H9 (cell line): ENCODE measurements at places on chromosomes 12 and 14.

- peaks cover 6% of the 10 kb centered on the region; the same call in 1 of the 3 replicates for H3K36me3 ChIP-seq
- no peak overlapping the region for H3K27ac ChIP-seq
- H3K4me3 ChIP-seq: peak overlapping the region; percentile 76
- peak; percentile 43 for DNase-seq
- H3K27me3 ChIP-seq: no peaks in the 10 kb centered on the region
Observed at GRCh38 chr14:102507857-102508312, 1.7 kb downstream of the ANKRD9 start.

DNA sequence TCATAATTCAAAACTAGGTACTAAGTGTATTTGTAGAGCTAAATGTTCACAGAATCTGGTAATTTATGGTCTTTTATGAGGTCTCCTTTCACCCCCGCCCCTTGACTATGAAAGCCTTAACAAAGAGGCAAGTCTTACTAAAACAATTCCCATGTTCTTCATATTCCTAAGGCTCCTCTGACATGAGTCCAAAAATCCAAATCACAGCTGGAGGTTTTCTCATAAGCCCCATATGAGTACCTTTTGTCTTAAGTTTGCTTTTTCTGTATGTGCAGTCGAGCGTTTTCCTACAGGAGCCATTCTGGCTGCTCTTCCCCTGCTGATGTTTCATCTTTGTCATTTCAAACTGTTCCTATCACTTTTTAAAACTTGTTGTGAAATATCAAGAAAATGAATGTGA lies 55.2 kb downstream of the SIX1 start:
- no peak overlapping the region for H3K27ac ChIP-seq
- H3K27me3 ChIP-seq: no peaks in the 10 kb centered on the region
- H3K36me3 ChIP-seq: no peaks in the 10 kb centered on the region
- no peaks in the 10 kb centered on the region for H3K4me1 ChIP-seq

DNA sequence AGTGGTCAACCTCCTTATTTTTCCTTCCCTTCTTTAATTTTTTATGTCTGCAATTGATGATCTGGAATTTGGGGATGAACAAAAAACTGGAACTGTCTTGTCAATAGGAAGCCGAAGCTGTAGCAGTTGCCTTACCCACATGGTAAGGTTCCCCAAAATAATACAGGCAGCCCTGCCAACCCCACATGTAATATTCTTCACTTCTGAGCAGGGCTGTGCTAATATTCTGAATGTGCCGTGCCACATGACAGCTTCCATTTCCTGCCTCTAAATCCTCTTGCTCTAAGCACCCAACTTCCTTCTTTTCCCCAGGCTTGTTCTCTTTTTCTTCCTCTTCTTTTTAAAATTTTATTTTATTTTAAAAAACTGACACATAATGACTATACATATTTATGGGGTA lies 39.6 kb downstream of the GPATCH2L start:
- H3K4me1 ChIP-seq: no peaks in the 10 kb centered on the region
- no peak for DNase-seq
- peaks cover 41% of the 10 kb centered on the region for H3K36me3 ChIP-seq

DNA sequence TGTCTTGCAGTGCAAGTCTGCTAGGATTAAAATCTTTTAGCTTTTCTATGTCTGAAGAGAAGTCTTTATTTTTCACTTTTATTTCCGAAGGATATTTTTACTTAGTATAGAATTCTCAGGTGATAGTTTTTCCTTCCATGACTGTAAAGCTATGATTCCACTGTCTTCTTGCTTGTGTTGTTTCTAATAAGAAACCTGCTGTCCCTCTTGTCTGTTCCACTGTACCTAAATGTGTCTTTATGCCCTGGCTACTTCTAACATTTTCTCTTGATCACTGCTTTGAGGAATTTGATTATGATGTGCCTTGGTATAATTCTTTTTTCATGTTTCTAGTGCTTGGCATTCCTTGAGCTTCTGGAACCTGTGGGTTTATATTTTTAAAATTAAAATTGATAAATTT lies 228.7 kb downstream of the CACNA1C start:
- no peaks in the 10 kb centered on the region for H3K4me1 ChIP-seq
- no peak overlapping the region for H3K4me3 ChIP-seq
- no peak for DNase-seq
- H3K27me3 ChIP-seq: no peaks in the 10 kb centered on the region

GRCh38 chr12:63917864-63918799 lies 73.6 kb downstream of the SRGAP1 start:
- no peaks in the 10 kb centered on the region for H3K36me3 ChIP-seq
- H3K4me1 ChIP-seq: peaks cover 8% of the 10 kb centered on the region; the same call in 1 of the 2 replicates
- H3K27ac ChIP-seq: no peak overlapping the region

- no peaks in the 10 kb centered on the region; the same call in 1 of the 2 replicates for H3K4me1 ChIP-seq
- DNase-seq: no peak
- H3K4me3 ChIP-seq: no peak overlapping the region
Observed at GRCh38 chr12:29559198-29559597, 61.7 kb upstream of the OVCH1 start.

DNA sequence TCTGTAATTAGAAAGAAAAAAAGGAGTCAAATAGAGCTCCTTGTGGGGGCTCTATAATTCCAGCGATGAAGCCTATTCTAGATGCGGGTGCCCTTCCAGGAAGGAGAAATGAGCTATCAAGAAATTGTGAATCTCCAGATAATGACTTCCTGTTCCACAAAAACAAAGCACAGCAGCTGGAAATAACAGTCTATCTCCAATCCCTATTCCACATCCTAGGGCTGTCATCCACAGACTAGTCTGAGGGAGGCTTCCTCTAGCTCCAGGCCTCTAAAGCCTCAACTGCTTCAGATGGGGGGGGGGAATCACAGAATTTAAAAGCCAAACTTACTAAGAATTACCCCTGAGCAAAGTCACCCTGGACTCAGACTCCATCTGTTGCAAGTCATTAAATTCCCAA lies 77.4 kb upstream of the GTF2A1 start:
- H3K4me3 ChIP-seq: no peak overlapping the region
- peaks cover 4% of the 10 kb centered on the region for H3K36me3 ChIP-seq
- no peak for DNase-seq
- H3K27me3 ChIP-seq: no peaks in the 10 kb centered on the region
- H3K4me1 ChIP-seq: no peaks in the 10 kb centered on the region

- H3K36me3 ChIP-seq: no peaks in the 10 kb centered on the region; the same call in 1 of the 2 replicates
- no peaks in the 10 kb centered on the region; the same call in 1 of the 2 replicates for H3K27me3 ChIP-seq
- no peaks in the 10 kb centered on the region; the same call in 1 of the 2 replicates for H3K4me1 ChIP-seq
- DNase-seq: no peak
- H3K27ac ChIP-seq: no peak overlapping the region
- H3K4me3 ChIP-seq: no peak overlapping the region
Observed at GRCh38 chr12:82758749-82759330, 72.1 kb downstream of the TMTC2 start.

- H3K4me1 ChIP-seq: no peaks in the 10 kb centered on the region
- peak; percentile 40 for DNase-seq
- H3K4me3 ChIP-seq: no peak overlapping the region
- no peaks in the 10 kb centered on the region for H3K36me3 ChIP-seq
- no peaks in the 10 kb centered on the region for H3K27me3 ChIP-seq
Observed at GRCh38 chr14:68705741-68706283, 87.1 kb downstream of the ZFP36L1 start.

DNA sequence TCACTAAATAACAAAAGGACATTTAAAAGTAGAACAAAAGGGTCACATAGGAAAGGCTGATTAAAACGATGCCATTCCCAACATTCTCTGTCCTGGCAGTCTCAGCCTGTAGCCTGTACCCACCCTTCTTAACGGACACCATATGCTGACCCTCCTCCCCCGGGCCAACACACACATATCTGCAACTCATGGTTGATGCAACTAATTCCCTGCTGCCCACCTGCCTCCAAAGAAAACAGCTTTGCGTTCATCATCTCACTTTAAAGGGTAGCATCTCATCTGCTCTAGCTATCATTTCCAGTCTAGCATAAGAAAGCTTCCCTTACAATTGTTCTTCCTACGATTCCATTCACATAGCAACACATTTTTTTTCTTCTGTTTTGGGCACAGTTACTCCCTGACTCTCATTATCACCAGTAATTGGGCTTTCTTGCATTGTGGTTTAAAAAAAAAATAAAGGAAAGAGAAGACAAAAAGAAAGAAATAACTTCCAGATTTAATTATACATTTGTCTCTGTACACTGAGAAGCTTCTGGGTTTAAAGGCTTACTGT lies 92.9 kb downstream of the KCNC2 start:
- DNase-seq: no peak
- no peak overlapping the region for H3K4me3 ChIP-seq
- no peaks in the 10 kb centered on the region for H3K36me3 ChIP-seq
- no peaks in the 10 kb centered on the region for H3K4me1 ChIP-seq
- H3K27me3 ChIP-seq: no peaks in the 10 kb centered on the region
- no peak overlapping the region for H3K27ac ChIP-seq

- DNase-seq: no peak
- H3K27me3 ChIP-seq: no peaks in the 10 kb centered on the region
- H3K27ac ChIP-seq: no peak overlapping the region
- H3K36me3 ChIP-seq: no peaks in the 10 kb centered on the region
Observed at GRCh38 chr12:78192979-78193378, 362.3 kb downstream of the NAV3 start.

GRCh38 chr12:52054833-52055730 lies 3.8 kb downstream of the NR4A1 start:
- no peak overlapping the region for H3K27ac ChIP-seq
- H3K4me1 ChIP-seq: no peaks in the 10 kb centered on the region; the same call in 1 of the 2 replicates
- no peaks in the 10 kb centered on the region; the same call in 1 of the 2 replicates for H3K27me3 ChIP-seq
- H3K36me3 ChIP-seq: peaks cover 29% of the 10 kb centered on the region
- H3K4me3 ChIP-seq: no peak overlapping the region
- no peak for DNase-seq

DNA sequence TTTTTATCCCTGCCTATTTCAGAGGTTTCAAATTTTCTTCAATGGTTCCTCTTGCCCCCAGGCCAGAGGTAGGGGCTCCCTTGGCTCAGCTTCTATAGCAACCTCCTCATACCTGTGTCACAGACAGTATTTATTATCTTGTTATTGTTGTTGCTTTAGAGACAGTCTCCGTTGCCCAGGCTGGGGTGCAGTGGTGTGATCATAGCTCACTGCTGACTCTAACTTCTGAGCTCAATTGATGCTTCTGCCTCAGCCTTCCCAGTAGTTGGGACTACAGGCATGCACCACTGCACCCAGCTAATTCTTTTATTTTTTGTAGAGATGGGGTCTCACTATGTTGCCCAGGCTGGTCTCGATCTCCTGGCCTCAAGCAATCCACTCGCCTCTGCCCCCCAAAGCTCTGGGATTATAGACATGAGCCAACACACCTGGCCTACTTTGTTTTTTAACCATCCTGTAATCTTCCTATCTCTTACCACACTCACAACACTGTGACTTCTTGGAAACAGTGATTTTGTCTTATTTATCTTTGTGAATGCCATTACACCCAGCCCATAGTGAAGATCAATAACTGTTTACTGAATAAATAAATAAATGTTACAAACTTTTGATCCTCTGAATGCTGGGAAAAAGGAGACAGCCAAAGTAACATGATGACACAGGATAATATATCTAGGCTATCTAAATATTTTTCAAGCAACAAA lies 95.9 kb downstream of the PHLDA1 start:
- no peaks in the 10 kb centered on the region for H3K27me3 ChIP-seq
- H3K4me3 ChIP-seq: no peak overlapping the region
- H3K36me3 ChIP-seq: peaks cover 9% of the 10 kb centered on the region
- DNase-seq: no peak
- H3K4me1 ChIP-seq: peaks cover 2% of the 10 kb centered on the region; the same call in 1 of the 2 replicates

- DNase-seq: no peak
- no peak overlapping the region for H3K27ac ChIP-seq
- H3K4me3 ChIP-seq: no peak overlapping the region
- H3K4me1 ChIP-seq: no peaks in the 10 kb centered on the region
- H3K36me3 ChIP-seq: peaks cover 14% of the 10 kb centered on the region
Observed at GRCh38 chr14:106787626-106788025, 1261.2 kb downstream of the TMEM121 start.

- H3K36me3 ChIP-seq: no peaks in the 10 kb centered on the region
- H3K27ac ChIP-seq: no peak overlapping the region
- no peak overlapping the region for H3K4me3 ChIP-seq
- H3K27me3 ChIP-seq: peaks cover 28% of the 10 kb centered on the region; the same call in 1 of the 2 replicates
Observed at GRCh38 chr12:27965966-27966365, 6.6 kb downstream of the PTHLH start.

GRCh38 chr14:64934338-64934929 lies 8.1 kb downstream of the GPX2 start:
- no peak overlapping the region for H3K4me3 ChIP-seq
- H3K4me1 ChIP-seq: no peaks in the 10 kb centered on the region
- H3K27me3 ChIP-seq: no peaks in the 10 kb centered on the region
